Umbilical cord (tissue), 2 donors: ENCODE measurements at places on chromosomes 16 and 17. TPM values are rescaled to one million over a fixed set of nuclear protein-coding genes. Genes with fewer than 3 reads are reported as not detected.

DNA sequence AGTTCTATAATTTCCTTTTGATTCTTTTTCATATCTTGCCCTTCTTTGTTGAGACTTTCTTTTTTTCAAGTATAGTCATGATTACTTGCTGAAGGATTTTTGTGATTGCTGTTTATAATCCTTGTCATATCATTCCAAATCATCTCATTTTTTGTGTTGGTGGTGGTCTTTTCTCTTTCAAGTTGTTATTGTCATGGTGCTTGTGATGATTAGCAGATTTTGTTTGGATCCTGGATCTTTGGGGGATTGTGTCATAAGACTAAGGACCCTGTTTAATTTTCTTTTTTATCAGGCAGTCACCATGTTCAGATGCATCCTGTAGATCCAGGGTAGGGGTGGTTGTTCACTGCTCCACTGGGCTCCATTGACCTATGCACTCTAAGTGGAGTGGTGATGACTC is 254.4 kb upstream of the FOXF1 start:
- DNase-seq = no peak

- no peak for DNase-seq
Observed at GRCh38 chr17:75755990-75756389, 9.0 kb downstream of the GALK1 start.

DNA sequence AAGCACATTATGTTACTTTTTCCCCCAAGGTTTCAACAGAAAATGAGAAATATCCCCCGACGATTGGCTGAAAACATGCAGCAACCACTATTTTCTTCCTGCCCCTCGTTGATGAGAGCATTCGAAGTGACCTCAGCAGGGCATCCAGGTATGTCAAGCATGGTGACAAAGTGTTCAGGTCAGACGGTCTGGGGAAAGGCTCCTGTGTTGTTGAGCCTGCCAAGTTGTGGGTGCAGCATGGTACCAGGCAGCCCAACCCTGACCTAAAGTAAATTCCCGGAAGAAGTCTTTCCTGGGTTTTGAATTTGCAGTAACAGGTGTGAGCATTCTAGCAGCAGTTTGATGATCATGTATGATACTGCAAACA is 51.7 kb upstream of the SEC14L1 start:
- no peak for DNase-seq

GRCh38 chr16:56637814-56638750 is at the start of gene MT1A:
Gene MT1A, plus strand, starts transcription at chr16:56638666. Its CDS starts 73 bp downstream, at chr16:56638739.
- DNase-seq = peak; percentile 59

Gene TNS4
- 7.0 TPM for total RNA-seq

DNA sequence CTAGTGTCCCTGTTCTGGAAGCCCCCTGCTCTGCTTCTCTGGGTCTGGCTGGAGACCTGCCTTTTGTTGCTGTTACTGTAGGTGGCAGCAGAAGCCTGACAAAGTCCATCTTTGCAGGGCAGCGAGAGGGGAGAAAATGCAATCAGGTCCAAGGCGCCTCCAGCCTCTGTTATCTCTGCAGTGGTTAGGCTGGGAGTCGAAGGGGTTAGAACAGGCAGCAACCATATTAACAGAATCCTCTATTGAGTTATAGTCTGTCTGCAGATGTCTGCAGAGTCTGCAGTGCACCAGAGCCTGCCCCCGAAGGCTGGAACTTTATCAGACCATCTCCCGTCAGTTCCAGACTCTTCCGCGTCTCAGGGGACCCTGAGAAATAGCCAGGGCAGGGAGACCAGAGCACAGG is 404.9 kb upstream of the EEF2KMT start:
- peak; percentile 95 for DNase-seq

Gene KRTAP9-4
- 1.2 TPM for total RNA-seq

DNA sequence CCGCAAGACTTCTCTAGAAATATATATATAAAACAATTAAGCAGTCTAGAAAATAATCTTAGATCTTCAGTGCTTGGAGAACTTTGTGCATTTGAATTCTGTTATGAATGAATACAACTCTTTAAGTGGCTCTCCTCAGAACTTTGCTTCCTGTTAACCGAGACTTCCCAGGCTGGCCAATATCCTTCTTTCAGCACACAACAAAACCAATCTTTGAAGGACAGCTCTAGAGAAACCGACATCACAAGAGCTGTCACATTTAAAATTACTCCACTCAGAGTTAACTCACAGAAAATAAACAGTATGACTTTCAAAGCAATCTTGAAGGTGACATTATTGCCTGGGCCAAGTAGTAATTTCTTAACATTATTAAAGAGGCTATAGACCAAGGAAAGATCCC is 49.7 kb upstream of the ITGA2B start:
- no peak for DNase-seq

DNA sequence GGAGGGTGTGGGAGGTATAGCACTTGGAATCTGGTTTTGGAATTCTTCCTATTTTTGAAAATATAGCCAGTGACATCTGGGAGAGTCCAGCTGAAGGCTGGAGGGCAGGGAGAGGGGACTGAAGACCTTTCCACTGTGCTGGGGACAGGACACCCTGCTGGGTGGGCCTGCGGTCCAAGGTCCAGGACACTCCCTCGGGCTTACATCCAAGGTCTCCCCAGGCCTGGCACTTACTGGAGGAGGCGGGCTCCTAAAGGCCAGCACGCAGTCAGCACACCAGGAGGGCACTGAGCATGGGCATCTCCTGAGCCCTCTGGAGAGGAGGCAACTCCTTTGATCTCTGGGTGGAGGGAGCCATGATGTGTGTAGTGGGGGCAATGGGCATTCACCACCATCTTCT is 35.5 kb upstream of the ETV4 start:
- DNase-seq = no peak

Gene CCL7
- total RNA-seq = 2.6 TPM

- peak; percentile 30 for DNase-seq
Observed at GRCh38 chr17:2594722-2595599, 1.5 kb downstream of the PAFAH1B1 start.

Gene ZMYND15
- total RNA-seq = not detected

Gene EVPL
- total RNA-seq = 13.7 TPM

DNA sequence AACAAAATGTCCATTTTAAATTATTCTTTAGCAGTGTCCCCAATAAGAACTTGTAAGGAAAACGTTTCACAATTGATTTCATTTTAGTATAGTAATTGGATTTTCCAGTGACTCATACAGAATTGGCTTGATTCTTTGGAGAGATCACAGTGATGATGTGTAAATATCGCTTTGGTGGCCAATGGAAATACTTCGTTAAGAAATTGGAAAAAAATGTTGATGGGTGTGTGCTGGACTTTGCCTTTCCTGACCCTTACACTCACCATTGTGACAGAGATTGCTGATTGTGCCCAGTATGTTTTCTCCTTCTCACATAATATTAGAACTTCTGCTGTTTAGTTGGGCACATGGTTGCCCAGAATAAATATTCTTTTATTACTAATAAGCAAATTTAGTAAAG is 7.4 kb upstream of the EFCAB13 start:
- DNase-seq = no peak

DNA sequence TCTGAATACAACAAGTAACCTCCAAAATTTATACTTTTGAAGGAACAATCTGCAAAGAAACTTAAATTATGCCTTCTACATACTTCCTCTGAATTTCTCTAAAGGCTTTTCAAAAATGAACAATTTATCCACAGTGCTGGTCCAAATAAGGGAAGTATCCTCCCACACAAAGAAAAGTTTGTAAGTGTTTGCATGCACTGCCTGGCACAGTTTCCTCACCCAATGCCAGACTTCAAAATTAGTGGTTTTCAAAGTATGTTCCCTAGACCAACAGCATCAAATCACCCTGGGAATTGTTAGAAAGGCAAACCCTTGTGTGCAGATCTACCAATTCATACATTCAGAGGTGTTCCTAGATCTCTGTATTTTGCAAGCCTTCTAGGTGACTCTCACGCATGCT is 82.5 kb downstream of the PCTP start:
- no peak for DNase-seq

DNA sequence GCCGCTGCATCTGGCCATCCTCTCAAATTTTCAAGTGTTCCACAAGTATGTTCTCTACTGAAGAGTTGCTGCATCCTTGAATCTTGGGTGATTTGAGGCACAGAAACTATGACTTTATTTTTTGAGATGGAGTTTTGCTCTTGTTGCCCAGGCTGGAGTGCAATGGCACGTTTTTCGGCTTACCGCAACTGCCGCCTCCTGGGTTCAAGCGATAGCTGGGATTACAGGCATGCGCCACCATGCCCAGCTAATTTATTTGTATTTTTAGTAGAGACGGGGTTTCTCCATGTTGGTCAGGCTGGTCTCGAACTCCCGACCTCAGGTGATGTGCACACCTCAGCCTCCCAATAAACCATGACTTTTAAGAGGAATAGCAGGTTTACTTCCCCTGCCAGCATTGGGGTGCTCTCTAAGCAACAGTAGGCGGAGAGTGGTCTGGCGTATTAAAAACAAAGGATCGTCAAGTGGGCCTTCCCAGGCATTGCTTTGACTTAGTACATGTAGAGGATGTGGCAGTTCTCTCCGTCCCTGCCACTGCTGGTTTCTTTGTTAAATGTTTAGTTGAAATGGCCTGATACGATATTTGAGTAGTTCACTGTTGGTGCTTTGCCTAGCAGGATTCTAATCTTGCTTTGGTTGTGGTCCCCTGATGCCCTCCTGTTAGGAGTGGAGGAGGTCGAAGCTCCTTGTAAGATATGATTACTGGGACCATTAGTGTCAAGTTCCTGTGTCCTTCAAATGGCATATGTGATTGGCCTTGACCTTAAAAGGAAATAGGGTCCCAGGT is 9.5 kb downstream of the PYCARD start:
- DNase-seq = no peak

- DNase-seq = peak; percentile 68
Observed at GRCh38 chr17:44219108-44219615, 313 bp downstream of the UBTF start.

- DNase-seq = no peak
Observed at GRCh38 chr16:1145383-1146100, 7.4 kb upstream of the CACNA1H start.

DNA sequence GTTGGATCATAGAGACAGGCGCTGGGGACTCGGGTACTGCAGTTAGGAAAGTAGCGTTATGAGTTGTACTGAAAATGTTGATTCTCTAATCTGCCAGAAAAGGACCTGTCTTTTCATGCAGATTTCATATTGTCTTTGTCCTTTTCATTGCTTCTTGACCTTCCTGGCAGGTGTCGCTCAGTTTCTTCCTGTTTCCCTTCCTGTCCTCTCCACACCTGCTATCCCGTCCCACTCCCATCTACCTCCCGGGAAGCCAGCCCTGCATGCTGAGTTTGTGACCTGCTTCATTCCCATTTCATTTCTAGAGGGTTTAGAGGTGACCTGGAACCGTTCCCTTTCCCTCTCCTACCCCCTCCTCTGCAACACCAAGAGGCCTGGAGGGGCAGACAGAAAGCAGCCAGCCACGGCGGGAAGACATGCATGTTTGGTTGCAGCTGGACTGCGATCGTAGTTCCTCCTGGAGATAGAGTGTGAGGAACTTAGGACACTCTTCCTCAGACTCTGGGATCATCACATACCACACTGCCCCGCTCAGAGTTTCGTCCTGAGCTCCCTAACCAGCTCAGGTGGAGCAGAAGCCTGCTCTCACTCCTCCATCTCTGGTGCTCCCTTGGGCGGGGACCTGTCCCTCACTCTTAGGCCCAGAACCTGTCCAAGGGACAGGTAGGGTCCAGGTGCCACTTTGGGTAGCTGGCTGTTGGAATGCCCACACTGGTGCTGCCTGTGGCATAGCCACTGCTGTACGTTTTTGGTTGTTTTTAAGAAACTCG is 23.9 kb upstream of the ARHGAP23 start:
- DNase-seq = no peak

DNA sequence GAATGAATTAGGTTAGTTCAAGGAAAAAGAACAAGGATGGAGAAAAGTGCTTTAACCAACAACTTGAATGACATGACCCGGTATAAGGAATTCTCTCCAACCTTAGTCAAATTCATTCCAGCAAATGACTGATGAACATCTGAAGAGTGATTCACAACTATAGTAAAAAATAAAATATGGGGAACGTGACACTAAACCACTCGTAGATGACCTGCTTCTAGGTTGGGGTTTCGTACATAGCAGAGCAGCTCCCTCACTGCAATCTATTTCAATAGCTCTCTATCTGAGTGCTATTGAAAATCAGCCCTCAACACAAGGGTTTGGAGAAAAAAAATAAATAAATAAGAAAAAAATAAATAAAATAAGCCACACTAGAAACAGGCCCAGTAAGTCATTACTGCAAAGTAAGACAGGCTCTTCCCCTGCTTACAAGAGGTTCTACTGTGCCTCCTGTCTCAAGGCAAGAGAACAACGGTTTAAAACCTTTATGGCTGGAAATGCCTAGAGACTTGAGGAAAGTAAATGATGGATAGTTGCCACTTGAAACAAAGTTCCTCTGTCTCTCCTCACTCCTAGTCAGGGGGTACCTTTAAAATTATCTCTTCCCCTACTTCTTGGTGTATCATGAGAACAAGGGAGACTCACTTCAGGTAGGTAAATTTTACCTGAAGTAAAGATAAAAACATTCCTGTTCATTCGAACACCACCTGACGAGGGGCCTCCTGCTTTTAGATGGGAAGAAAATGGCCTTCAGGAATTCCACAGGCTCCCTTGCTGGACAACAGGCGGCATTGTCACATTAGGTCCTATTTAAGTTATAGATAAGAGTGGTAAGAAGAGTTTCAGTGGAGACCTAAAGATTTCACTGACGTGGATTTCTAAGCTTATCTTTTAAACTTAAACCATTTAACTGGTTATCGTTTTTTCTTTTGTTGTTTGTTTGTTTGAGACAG is 20.5 kb downstream of the COG7 start:
- no peak for DNase-seq

- peak; percentile 91 for DNase-seq
Observed at GRCh38 chr17:38508954-38509771, 80.9 kb downstream of the ARHGAP23 start.

GRCh38 chr16:73036074-73036826 is 11.7 kb downstream of the ZFHX3 start:
- DNase-seq = peak; percentile 84

Gene VASN
- 57.3 TPM for total RNA-seq

GRCh38 chr17:64024781-64025731 is 4.6 kb upstream of the ICAM2 start:
- peak; percentile 14 for DNase-seq

DNA sequence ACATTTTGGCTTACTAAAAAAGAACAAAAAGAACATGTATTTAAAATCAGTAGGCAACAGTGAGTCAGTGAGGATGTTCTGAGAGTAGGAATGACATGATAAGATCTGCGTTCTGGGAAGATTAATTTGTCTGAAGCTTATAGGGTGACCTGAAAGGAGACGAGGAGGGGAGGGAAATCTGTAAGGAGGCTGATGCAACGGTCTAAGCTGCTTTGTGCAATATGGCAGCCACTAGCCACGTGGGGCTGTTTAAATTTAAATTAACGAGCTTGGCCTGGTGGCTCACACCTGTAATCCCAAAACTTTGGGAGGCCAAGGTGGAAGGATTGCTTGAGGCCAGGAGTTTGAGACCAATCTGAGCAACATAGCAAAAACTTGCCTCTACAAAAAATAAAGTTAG is 181.6 kb upstream of the CACNG3 start:
- DNase-seq = no peak
